ENCODE measurements at places on chromosomes 13 and 19.

- DNase-seq, result no peak
These were observed 106.0 kb downstream of the RAP2A start for GRCh38 chr13:97539651-97540610.

DNA sequence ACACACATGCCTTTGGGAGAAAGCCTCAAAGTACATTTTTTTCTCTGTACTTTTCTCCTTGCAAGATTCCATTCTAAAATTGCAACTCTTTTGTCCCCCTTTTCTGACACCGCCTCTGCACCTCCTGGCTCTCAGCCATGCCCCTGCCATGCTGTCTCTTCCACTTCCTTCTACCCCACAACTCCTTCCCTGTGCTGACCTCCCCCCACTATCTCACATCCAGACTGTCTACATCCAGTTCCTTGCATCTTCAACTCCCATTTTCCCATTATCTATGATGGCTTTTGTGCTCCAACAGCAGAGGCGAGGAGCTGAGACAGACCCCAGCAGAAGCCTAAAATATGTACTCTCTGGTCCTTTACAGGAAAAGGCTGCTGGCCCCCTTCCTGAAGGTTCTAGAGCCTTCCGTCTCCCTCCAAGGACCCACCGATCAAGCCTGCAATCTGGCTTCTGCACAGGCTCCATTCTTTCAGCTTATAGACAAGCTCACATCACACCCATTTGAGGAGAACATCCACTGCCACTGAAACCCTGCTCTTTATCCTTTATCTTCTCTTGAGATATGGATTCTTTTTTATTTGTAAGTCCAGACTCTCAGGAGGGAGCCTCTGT is 50.2 kb downstream of the RFX2 start:
- DNase-seq, result no peak

GRCh38 chr19:9995999-9996398 is 14.3 kb downstream of the COL5A3 start:
- DNase-seq, result no peak

- DNase-seq, result no peak
These were observed 321 bp upstream of the ZNF222 start for GRCh38 chr19:44024900-44025216.

GRCh38 chr13:112106478-112107141 is 39.7 kb downstream of the SOX1 start:
- no peak for DNase-seq

DNA sequence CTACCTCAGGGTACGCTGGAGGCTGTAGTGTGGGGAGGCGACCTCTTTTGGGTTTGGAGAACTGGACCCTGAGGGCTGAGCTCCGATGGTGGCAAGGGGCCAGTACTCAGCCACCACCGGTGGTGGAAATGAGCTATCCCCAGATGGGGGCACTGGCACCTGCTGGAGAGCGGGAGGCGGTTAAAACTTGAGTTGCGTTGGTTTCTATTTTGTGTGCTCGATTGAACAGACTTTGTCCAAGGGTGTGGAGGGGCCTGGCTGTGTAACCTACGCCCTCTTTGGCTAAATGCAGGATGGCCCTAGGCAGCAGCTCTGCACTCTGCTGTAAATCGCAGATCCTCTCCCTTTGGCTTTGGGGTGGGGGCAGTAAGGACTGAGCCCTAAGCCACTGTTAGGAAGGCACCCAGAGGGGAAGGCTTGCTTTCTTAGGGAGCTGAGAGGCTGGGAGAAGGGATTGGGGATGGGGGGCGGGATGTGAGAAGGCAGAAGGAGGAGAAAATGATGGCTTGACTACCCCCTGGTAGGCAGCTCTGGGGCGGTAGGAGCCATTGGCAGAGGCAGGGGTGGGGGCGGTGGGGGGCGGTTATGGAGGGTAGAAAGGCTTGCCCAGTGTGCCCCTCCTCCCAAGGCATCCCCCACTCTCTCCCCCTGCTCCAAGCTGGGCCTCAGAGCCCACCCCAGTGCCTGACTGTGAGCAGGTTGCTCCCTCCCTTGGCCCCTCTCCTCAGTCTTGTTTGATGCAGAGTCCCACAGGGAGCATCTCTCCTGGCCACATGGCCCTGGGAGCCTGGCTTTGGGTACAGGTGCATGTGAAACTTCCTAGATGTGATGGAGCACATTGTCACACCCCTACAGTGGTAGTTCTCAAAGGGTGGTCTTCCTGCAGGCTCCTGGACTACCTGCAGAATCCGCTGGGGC is 5.0 kb downstream of the VSTM2B start:
- no peak for DNase-seq

DNA sequence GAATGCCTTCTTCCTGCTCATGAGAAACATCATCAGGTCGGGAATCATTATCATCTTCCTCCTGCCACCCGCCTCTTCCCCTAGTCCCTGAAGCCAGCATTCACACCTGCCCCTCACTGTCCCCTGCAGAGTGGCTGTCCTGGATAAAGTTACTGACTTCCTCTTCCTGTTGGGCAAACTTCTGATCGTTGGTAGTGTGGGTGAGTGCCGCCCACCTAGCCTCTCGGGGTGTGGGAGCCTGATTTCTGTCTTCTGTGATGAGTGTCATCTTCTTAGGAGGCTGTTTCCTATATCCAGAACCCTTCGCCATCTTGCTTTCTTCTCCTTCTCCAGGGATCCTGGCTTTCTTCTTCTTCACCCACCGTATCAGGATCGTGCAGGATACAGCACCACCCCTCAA is 12.5 kb downstream of the SLC44A2 start:
- no peak for DNase-seq

- no peak for DNase-seq
These were observed 378.0 kb downstream of the TBC1D4 start for GRCh38 chr13:75103976-75104375.

- no peak for DNase-seq
These were observed 225.2 kb upstream of the TSHZ3 start for GRCh38 chr19:31574251-31574973.

GRCh38 chr13:23987331-23987894 is 90.1 kb upstream of the C1QTNF9B start:
- DNase-seq, result no peak

DNA sequence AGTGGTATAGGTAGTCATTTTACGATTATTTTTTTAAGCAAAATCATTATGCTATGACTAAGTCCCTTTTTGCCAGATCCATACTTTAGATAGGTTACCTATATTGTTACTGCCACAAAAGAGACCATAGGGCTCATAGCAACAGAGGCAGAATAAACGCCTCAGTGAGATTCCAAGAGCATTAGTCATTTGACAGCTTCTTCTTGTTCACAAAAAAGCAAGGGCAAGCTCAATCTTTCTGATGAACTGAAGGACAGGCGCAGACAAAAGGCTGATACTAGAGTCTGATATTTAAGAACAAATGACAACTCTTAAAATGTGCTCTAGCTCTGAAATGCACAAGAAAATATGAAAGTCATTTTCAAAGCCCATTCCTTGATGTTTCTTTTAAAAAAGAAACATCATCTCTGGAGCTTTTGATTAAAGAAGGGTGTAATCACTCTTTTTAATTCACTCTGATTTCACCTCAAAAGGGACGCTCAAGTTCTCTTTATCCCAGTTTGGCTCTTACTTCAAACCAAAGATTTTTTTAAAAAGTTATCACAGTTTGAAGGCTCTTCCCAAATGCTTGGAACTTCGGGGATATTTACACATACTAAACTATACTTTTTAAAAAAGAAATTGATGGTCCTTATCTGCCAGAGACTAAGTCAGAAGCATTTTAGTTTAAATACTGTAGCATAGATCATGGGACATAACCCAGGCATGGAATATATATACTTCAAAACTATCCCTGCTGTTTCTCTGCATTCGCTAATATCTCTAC is 187.2 kb downstream of the EFNB2 start:
- peak; percentile 22 for DNase-seq

DNA sequence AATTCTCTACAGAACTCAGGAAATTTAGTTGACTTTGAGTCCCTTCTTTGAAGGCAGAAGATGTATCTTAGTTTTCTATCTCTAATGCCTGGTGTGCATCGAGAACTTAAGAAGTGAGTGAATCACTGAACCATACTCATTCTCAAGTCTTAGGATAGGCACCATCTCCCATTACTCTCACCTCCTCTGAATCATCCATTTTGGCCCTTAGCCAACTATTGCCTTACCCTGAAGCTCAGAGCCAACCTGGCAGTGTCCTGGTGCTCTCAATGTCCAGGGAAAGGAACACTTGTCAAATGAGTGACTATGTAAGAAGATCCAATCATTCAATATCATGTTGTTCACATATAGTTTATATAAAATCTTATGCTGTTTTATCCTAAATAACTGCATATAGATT is 146.6 kb downstream of the RGCC start:
- peak; percentile 90 for DNase-seq

GRCh38 chr13:107057028-107057631 is 489.2 kb upstream of the ARGLU1 start:
- DNase-seq, result no peak

DNA sequence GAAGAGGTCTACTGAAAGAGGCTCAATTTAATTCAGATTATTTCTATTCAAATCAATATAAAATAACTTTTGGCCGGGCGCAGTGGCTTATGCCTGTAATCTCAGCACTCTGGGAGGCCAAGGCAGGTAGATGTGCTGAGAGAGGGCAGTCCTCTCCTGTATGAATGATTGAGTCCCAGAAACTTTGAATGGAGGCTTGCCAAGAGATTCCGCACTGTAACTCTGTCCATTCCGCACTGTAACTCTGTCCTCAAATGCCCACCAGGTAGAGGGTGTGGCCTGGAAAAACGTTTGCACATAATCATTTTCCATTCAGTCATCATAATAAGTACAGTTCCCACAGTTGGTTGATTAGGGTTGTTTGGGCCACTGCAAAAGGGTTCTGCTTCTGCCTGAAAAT is 274.7 kb upstream of the SOX21 start:
- no peak for DNase-seq

DNA sequence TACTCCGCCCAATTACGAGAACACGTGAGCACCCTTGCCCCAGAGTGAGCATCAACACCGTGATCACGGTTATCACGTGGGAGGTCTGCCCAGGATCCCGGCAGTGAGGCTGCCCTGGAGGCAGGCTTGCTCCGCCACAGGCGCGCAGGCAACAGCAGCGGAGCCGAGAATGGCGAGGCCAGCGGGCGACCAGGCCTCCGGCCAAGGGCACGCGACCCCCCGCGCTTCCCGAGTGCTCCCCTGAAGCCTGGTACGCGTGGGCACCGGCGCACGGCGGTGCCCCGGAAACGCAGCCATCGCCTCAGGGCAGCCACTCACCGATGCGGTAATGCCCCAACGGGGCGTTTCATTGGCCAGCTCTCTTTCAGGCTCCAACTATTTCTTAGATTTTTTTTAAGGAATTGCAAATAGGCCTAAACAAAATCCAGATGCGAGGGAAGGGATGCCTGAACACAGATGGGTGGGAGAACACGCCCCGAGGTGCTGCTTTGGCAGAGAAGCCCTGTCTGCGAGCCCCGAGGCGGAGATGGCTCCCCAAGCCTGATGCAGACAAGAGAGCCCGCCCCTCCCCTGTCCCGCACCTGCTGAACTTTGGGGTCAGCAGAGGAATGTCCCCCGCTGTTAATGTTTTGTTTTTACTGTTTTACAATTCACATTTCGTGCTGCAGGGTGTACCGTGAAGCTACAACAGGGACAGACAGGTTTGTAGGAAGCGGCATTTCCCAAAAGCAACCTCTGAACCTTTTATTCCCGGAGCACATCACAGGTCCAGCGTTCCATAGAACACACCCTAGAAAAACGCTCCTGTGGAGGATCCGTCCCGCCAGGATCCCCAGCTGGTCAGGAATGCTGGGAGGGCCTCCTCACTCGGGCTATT is 132.7 kb downstream of the ZDHHC20 start:
- no peak for DNase-seq

GRCh38 chr13:79803296-79803695 is 322.3 kb downstream of the NDFIP2 start:
- DNase-seq, result no peak

- DNase-seq, result peak; percentile 32
These were observed 44.8 kb downstream of the PHF11 start for GRCh38 chr13:49540552-49540951.

- peak; percentile 86 for DNase-seq
These were observed 11.9 kb upstream of the GDF15 start for GRCh38 chr19:18373892-18374629.

GRCh38 chr13:65582160-65582559 is 1648.0 kb downstream of the PCDH9 start:
- no peak for DNase-seq
